ENCODE measurements at places on chromosomes 11 and 22.
A peak's percentile ranks its signal among the peaks of the same experiment; 100 is the strongest.

DNA sequence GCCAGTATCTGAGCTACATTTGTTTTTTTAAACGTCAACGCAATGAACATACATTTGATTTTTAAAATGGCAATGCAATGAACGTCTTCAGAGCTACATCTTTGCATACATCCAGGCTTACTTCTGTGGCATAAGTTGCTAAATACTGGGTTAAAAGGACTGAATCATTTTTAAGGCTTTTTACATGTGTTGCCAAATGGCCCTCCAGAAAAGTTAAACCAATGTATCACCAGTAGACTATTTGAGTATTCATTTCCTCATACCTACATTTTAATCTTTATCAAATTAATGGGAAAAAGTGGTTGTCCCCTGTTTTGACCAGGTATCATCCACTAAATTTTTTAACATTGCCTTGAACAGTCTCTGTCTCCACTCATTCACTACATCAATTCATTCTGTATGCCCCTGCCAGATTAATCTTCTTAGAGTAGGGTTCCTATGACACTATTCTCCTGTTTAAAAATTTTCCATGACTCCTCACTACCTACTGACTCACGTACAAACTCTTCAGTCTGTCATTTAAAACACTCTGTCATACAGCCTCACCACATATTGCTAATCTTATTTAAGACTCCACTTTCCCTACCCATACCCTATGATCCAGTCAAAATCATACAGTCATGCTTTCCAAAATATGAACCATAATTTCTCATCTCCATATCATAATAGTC is 12.4 kb upstream of the PRRG4 start:
- no peak for DNase-seq

GRCh38 chr11:1307163-1307870 is 2.1 kb downstream of the TOLLIP start:
- DNase-seq = no peak

DNA sequence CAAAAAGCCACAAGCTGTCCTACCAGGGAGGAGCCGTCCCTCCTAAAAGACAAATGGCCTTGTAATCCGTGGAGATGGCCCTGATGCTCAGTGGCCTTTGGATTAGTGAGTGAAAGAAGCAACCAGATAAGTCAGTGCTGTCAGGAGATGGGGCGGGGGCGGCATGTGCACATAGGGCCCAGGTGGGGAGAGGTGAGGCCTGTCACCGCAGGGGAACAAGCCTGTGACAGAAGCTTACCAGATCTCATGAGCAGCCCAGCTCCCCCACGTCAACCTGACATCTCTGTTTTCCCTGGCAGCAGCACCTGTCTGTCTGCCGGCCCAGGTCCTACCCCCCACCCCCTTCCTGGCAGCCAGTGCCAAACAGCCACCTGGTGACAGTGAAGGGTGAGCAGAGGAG is 162.6 kb downstream of the BUD13 start:
- no peak for DNase-seq

DNA sequence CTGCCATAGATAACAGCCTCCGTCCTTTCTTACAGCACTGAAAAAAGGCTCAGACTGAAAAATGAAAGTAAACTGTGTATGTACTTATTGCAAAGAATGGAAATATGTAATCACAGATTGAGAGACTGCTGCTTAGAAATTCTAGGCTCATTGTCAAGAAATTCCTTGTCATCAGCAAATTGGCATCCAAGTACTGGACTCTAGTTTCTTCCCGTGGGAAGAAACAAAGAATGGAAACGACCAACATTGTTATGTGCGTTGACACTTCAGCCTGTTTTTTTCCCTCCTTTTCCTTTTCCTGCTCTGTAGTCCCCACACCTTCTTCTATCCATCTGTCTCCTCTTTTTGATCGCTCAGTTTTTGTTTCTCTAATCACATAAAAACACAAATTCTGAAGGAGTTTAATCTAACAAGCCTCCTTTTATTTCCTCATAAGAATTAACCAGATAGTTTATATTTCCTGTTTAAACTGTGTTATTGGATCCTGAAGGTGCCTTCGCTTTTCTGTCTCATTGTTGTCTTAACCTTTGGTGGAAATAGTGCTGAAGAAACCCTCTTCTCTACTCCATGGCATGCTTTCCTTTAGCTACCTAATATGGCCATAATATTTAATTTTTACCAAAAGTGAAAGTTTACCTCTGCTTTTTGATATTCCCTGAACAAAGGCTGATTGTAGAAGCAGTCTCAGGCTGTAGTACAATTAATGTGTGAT is 20.0 kb upstream of the CASP12 start:
- DNase-seq = no peak

DNA sequence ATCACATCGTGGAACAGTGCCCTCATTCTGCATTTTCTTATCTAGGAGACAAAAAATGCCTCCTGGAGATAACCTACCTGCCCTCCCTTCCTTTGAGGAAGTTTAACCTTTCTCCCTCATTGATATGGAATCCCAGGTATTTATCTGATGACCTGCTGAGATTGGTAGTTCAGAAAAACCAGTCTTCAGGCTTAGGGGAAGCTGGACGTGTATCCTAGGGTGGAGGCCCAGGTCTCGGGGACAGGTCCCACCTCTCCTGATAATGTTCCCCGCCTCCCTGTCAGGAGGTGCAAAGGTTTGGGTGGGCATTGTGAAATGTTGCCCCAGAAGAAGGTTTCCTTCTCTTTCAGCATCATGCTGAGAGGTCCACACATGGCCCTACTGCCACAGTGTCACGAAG is 186.9 kb upstream of the NAV2 start:
- DNase-seq = no peak

DNA sequence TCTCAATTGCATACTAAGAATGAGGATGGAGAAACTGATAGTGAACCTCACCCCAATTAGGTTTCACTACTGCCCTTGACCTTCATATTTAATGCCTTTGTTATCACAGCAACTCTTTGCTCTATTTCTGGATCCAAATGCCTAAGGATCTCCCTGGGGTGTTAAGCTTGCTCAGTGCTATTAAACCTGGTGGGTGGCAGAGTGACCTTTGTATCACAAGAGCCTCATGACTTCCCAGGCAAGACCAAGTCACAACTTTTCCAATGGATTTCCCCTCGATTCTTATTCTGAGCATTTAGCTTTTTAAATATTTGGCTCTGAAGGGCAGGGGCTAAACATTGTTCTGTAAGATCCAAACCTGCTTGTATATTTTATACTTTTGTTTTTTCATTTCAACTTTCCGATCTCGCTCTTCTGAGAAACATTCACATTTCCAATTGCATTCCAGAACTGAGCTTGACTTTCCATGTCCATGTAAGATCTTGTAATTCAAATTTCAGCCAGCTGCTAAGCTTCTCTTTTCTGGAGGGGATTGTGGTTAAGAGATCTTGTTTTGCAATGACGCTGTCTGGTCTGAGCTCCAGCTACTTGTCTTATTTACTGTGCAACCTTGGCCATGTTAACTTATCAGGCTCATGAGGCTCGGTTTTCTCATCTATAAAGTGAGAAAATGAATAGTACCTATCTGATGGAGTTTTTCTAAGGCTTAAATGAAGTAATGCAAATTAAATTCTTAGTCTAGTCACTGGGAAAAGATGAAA is 6.4 kb upstream of the EHF start:
- no peak for DNase-seq

- no peak for DNase-seq
Observed at GRCh38 chr11:77151804-77152509, 23.9 kb downstream of the MYO7A start.

DNA sequence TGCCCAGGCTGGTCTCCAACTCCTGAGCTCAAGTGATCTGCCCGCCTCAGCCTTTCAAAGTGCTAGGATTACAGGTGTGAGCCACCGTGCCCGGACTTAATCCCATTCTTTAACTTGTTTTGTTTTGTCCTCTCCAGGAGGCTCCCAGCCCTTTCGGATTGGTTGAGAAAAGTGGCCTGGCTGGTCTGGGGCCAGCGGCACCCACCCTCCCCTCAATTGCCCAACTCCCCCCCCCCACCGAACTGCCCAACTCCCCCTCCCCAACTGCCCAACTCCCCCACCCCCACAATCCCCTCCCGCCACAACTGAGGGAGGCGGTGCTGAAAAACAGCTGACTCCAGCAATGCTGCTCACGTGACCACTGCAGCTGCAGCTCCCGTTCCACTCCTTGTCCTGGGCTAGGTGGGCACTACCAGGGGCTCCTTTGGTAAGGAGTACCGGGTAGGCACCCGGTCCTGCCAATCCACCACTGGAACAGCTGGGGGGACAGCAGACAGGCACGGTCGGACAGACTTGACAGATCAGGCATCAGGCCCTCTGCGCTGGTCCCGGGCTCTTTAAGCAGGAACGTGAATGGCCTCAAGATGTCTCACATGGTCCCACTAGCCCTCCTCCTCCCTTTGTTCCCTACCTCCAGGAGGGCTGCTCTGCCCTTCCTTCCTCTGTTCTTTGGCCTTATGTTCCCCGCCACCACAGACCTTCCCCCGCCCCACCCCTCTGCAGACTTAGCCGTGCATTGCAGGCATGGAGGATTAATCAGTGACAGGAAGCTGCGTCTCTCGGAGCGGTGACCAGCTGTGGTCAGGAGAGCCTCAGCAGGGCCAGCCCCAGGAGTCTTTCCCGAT is at the start of gene TCN2:
Gene TCN2 (plus strand): TSS at position 720 of the 845 bp plus-strand sequence. CDS start 158 bp downstream, outside the sequence.
- DNase-seq = peak; percentile 71

GRCh38 chr22:31139866-31140716 is at the start of gene PLA2G3:
PLA2G3 (minus strand) TSS chr22:31140508; CDS start chr22:31140354, 154 bp downstream.
- DNase-seq = no peak

GRCh38 chr22:38968801-38969200 is 11.4 kb downstream of the APOBEC3A start:
- DNase-seq = no peak

DNA sequence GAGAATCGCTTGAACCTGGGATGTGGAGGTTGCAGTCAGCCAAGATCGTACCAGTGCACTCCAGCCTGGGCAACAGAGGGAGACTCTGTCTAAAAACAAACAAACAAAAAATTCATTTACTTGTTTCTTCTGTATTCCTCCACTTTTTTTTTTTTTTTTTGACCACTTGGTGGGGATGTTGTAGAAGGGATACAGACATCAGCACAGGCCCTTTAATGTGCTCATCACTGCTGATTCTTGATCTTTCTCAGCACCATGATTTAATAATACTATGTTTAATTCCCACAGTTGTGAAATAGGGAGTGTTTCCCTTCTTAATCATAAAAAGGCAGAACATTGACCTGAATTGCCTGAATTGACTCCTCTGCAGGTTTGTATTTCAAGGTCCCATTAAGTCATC is 4.5 kb downstream of the TTC9C start:
- no peak for DNase-seq

DNA sequence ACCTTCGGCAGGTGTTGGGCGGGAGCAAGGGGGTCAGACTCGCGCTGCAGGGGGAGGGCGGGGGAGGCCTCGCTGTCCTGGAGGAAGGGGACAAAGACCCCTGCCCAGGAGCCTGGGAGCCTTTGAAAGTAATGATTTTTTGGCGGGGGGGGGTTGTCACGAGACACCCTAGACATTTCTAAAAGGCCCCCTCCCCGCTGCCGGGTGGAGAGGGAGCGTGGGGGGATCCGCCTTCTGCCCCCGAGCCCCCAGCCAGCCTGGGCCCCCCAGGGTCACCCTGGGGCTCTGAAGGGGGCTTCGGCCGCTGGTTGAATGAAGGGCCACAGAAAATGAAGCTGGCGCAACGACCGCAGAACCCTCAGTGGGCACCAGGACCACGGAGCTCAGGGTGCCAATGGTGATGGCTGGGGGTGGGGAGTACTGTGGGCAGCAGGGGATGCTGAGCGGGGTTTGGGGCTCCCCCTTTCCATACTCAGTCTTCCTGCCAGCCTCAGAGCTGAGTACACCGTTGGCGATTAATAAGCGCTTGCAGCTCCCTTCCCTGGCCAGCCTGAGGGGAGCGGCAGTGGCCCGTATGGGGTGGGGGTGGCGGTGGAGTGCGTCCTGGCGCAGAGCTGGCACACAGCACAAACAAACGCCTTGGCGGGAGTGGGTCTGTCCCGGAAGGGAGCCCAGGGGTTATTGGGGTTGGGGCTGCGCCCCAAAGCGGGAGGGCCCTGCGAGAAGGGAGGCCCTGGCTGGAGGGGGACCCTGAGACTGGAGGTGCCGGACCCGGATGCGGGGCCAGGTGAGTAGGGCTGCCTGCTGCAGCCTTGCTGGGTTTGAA is 1.2 kb upstream of the DUSP8 start:
- DNase-seq = no peak

DNA sequence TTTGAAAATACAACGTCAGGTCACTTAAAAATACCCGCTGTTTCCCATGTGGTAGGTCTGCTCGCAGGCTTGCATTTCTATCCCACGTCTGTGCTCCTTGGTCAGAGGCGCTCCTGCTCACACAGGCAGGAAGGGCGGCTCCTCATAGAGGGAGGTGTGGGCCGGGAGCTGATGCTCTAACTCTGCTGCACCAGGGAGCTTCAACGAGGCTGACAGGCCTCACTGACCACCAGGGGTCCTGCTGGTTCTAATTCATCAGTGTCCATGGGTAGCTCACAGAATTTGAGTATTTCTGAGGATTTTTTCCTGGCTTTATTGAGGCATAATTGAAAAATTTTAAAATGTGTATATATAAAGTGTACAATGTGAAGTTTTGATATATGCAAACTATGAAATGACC is 68.5 kb downstream of the PIWIL3 start:
- DNase-seq = no peak

GRCh38 chr11:20015101-20015500 is 145.2 kb downstream of the DBX1 start:
- no peak for DNase-seq

GRCh38 chr22:40237241-40237640 is 59.5 kb downstream of the TNRC6B start:
- no peak for DNase-seq

DNA sequence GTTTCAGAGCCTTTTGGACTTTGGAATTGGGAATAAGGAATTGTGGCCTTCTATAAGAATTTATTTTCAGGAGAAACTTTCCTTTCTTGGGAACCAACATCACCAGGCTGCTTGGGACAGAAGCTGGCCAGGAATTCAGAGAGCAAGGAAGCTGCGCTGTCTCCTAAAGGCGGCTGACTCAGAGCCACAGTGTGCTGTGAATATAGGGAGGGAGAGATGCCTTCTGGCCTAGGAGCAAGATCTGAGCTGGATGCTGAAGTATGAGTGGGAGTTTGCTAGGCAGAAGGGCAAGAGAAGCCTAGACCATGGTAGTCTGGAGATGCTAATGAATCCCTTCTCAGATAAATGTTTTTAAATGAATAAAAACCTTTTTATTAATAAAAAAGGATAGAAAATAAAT is 213.7 kb upstream of the TBCEL start:
- no peak for DNase-seq

- no peak for DNase-seq
Observed at GRCh38 chr11:32391956-32392553, 43.3 kb downstream of the WT1 start.
